ENCODE measurements at places on chromosomes 1 and 21. TPM values are rescaled to one million over a fixed set of nuclear protein-coding genes. Genes with fewer than 3 reads are reported as not detected.
A peak's percentile ranks its signal among the peaks of the same experiment; 100 is the strongest.

The IFI44L gene
- 22.9 TPM for total RNA-seq

DNA sequence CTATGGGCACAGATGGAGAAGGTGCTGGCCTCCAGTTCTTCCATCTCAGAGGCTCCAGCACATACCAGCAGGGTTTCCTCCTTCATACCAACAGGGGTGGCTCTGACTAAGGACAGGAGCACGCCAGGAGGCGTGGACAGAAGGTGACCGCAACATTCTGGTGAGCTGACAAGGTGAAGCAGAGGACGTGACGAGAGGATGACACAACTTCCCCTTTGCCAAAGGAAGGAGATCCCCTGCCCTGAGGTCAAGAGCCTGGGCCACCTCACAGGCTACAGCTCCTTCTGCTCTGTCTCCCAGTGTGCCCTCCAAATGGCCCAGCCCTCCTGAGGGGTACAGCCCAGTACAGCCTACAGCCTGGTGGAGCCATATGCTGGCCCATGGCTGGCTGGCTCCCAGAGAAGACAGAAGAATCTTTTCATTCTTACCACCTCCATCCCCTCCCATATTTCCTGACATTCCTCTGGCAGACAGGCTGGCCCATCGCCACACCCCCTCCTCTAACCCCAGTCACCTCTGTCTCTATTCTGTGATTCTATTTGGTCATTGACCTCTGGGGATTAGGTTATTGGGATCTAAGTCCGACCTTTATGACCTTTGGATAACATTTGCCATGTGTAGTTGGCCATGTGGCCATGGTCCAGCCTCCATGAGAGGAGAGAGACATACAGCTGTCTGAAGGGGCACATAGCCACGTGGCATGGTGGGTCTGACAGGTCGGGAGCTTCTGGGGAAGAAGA is 5.1 kb upstream of the LAMB3 start:
- H3K4me3 ChIP-seq: no peak overlapping the region
- DNase-seq: no peak
- H3K4me1 ChIP-seq: peaks cover 23% of the 10 kb centered on the region
- no peak overlapping the region for H3K27ac ChIP-seq

- H3K36me3 ChIP-seq: no peaks in the 10 kb centered on the region
- no peak overlapping the region for H3K27ac ChIP-seq
- peak overlapping the region; percentile 10 for H3K4me3 ChIP-seq
- H3K27me3 ChIP-seq: no peaks in the 10 kb centered on the region
- peak; percentile 14 for DNase-seq
Measured at GRCh38 chr1:119674835-119675289, 26.8 kb upstream of the ZNF697 start.

DNA sequence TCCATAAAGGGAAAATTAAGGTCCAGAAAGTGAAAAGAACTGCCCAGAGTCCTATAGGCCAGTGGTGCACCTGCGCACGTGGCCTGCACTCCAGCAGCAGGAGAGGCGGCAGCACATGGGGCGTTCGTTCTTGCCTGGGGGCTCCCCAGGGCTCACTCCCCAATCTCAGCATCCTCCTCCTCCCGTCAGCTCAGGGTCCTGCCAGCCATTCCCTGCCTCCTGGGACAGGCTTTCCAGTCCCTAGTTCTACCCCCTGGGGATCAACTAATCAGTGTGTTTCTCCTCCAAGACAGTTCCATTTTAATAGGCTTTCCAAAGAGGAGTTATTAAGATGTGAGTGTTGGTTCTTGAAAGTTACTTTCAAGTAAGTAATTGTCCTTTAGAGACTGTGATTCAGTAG is 1.2 kb upstream of the A3GALT2 start:
- no peak overlapping the region for H3K4me3 ChIP-seq
- H3K4me1 ChIP-seq: peaks cover 47% of the 10 kb centered on the region

DNA sequence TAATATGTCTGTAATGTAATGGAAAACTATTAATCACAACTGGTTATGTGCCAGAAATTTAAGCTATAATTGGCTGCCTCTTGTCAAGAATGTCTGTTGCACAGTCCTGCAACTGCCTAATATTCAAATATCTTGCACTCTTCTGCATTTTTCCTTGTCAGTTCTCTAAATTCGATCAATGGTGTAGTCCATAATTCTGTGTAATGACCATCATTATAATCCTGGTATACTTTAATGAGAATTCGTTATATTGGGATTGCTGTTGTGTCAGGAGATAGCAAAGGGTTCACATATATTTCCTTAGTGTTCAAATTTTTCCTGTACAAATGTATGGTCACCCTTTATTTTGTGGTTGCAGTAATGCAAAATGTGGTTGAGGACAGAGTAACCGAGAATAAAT is 4.8 kb downstream of the NTNG1 start:
- no peak for DNase-seq
- no peaks in the 10 kb centered on the region for H3K4me1 ChIP-seq
- no peaks in the 10 kb centered on the region for H3K36me3 ChIP-seq
- H3K4me3 ChIP-seq: no peak overlapping the region
- H3K27ac ChIP-seq: no peak overlapping the region
- H3K27me3 ChIP-seq: no peaks in the 10 kb centered on the region

DNA sequence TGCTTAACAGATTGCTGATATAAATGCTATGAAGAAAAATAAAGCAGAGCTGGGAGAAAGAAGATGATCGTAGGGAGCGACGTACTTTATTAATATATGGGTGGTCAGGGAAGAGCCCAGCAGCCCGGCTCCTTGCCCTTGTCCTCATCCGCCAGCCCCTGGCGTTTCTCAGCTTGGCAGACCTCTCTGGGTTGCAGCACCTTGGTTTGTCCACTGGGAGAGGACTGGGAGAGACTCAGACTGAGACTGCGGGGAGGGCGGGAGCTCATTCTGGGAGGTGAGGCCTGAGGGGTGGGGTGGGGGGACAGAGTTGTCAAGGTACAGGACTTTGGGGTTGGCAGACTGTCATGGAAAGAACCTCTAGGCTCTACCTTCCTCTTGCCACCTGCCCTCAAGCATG is 3.3 kb upstream of the S100A3 start:
- H3K27ac ChIP-seq: no peak overlapping the region
- peaks cover 44% of the 10 kb centered on the region for H3K4me1 ChIP-seq
- H3K4me3 ChIP-seq: no peak overlapping the region
- H3K27me3 ChIP-seq: no peaks in the 10 kb centered on the region
- no peaks in the 10 kb centered on the region for H3K36me3 ChIP-seq

- DNase-seq: no peak
- H3K36me3 ChIP-seq: no peaks in the 10 kb centered on the region
- H3K27ac ChIP-seq: no peak overlapping the region
- H3K4me3 ChIP-seq: no peak overlapping the region
- no peaks in the 10 kb centered on the region for H3K4me1 ChIP-seq
Measured at GRCh38 chr1:236751385-236751784, 43.7 kb upstream of the MTR start.

The IL10 gene
- total RNA-seq: 1.9 TPM

The IL20 gene
- not detected for total RNA-seq

GRCh38 chr21:37917612-37918011 is 1.4 kb upstream of the KCNJ6 start:
- H3K4me1 ChIP-seq: peaks cover 16% of the 10 kb centered on the region
- peaks cover 25% of the 10 kb centered on the region for H3K27me3 ChIP-seq
- H3K27ac ChIP-seq: no peak overlapping the region
- no peaks in the 10 kb centered on the region for H3K36me3 ChIP-seq

The ARHGAP30 gene
- total RNA-seq: 3.5 TPM

The PANK4 gene
- total RNA-seq: 37.4 TPM

DNA sequence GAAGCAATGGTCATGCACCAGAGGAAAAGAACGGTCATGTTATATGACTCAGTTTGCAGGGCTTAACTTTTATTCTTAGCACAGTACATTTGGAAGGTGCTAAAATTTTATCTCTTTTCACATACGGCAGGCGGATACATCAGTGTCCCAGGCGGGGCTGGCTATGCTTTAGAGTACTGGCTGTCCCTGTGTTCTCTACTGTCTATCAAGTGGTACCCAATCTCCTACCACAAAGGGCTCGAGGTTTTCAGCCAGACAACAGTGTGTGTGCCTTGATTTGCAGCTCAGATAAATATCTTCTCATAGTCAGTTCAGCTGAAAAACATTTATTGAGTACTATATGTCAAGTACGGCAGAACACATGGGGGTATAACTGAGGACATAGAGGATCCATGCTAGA is 65.3 kb downstream of the URB2 start:
- DNase-seq: no peak
- no peaks in the 10 kb centered on the region for H3K27me3 ChIP-seq
- no peaks in the 10 kb centered on the region for H3K4me1 ChIP-seq
- H3K27ac ChIP-seq: no peak overlapping the region
- no peak overlapping the region for H3K4me3 ChIP-seq
- no peaks in the 10 kb centered on the region for H3K36me3 ChIP-seq

The TMOD4 gene
- not detected for total RNA-seq

Measured in thyroid gland (tissue), 4 donors.